SJSA1 (cell line): ENCODE measurements at places on chromosomes 2 and 18. TPM values are rescaled to one million over a fixed set of nuclear protein-coding genes. Genes with fewer than 3 reads are reported as not detected.

The REG3A gene
- total RNA-seq = not detected in 2 replicates

The STPG4 gene
- total RNA-seq = not detected in 2 replicates

GRCh38 chr2:241000831-241001321 lies 2.5 kb downstream of the SNED1 start:
- DNase-seq = no peak

- DNase-seq = no peak
Measured at GRCh38 chr18:63438181-63438580, 15.9 kb upstream of the VPS4B start.

DNA sequence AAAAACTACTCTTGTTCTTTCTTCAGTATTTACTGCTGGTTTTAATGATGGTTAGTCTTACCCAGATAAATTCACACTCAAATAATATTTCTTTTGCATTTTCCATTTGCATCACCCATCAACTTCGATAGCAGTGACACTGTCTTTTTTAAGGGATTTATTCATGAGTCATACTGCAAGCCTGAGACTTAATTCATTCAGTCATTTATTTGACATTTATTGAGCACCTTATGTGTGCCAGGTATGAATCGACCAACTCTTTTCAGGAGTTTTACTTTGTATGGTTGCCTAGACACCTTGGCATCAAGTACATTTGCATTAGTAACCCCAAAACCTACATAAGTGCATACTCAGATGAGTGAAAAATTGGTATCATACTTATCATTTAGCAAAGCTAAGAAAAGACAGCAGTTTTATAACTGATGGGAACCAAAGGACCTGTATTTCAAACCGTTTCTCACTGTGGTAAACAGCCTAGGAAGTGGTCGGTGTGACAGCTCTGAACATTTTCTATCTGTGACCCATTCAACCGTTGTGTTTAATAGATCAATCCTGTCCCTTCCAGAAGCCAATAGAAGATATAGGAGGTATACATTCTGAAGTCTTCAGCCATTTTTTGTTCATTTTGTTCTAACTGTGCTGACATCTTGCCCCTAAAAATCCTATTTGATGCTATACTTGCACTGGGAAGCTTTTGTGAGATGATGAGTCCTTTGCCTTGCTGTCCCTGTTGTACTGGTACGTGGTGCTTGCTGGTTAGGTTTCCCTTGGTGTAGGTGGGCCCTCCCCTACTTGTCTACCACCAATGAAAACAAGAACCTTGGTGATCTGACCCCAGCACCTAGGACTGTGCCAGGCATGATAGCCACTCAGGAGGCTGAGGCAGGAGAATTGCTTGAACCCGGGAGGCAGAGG lies 484.7 kb upstream of the RAB12 start:
- DNase-seq = peak; percentile 72

- no peak for DNase-seq
Measured at GRCh38 chr2:46818141-46818621, 97.4 kb downstream of the MCFD2 start.

The KYNU gene
- not detected in 2 replicates for total RNA-seq

The MALL gene
- total RNA-seq = not detected in 2 replicates

- DNase-seq = no peak
Measured at GRCh38 chr2:233343171-233343705, 11.1 kb upstream of the DGKD start.

GRCh38 chr2:14423145-14423906 lies 209.2 kb upstream of the LRATD1 start:
- DNase-seq = no peak

- DNase-seq = no peak
Measured at GRCh38 chr2:66001538-66001937, 433.4 kb upstream of the MEIS1 start.

GRCh38 chr2:102000012-102000411 lies 8.3 kb downstream of the IL1R2 start:
- no peak for DNase-seq

The VSNL1 gene
- total RNA-seq = 1.00 and 4.1 TPM in 2 replicates

The HDLBP gene
- 306 and 544 TPM in 2 replicates for total RNA-seq

DNA sequence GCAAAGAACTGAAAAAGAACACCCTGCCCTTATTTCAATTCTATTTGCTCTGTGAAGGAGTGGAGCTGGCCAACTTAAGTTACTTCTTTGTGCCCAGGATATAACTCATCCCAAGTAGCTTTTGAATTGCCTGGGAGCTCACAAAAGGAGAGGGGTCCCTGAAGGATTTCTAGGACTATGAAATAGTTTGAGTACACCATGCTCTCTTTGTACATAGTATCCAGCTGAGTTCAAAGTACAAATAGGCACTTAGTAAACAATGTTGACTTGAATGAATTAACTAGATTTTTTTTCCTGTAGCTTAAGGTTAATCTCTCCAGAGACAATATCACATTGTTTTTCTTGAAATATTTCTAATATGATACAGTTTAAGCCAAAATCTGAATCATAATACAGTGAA lies 47.7 kb downstream of the ZC3H15 start:
- no peak for DNase-seq

GRCh38 chr18:24402209-24402785 lies 4.7 kb upstream of the OSBPL1A start:
- no peak for DNase-seq

The CD8B2 gene
- not detected in 2 replicates for total RNA-seq

- no peak for DNase-seq
Measured at GRCh38 chr2:11257964-11258363, 86.5 kb downstream of the ROCK2 start.

DNA sequence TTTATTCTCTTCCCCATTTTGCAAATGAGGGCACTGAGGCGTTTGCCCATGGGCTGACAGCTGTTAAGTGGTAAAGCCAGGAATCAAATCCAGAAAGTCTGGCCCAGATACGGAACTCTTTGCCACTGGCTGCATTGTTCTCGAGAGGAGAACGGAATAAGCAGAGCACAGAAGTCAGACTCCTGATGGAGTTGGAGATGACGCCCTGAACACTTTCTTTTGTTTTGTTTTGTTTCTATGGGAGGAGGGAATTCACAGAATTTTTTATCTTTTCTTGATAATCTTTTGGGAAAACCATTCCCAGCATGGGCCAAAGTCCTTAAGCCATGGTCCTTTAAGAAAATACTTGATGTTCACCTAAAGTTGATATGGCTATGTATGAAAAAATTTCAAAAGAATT lies 322.2 kb downstream of the RDH14 start:
- DNase-seq = no peak

The ZNF516 gene
- 9.0 and 17.4 TPM in 2 replicates for total RNA-seq

DNA sequence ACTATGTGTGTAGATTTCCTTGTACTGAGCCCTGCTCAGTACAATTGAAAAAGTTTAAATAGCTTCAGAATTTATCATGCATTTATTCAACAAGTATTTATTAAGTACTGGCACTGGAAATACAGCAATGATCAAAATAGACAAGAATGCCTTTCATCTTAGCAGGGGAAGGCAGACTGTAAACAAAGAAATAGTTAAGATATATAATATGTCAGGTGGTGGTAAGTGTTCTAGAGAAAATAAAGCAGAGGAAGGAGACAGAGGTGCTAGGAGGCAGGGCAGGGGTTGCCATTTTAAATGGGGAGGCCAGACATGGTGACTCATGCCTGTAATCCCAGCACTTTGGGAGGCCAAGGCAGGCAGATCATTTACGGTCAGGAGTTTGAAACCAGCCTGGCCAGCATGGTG lies 13.6 kb upstream of the LIPG start:
- DNase-seq = peak; percentile 83

DNA sequence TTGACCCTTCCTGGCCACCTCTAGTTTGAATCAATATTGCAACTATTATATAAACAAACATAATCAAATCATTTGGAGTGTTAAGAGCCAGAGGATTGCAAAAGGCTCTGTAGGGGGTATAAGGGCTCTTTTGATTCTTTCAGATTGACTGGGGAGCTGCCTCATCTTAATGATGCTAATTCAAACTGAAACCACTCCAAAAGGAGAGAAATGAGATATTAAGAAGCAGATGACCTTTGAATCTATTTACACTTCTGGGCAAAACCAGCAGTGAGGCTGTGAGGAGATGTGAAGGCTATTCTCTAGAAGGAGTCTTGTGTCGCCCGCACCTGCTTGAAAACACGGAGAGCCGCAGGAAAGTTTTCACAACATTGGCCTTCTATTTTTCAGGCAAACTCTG lies 311.2 kb upstream of the CRIM1 start:
- DNase-seq = no peak

The TUBB8B gene
- 1.1 and 3.9 TPM in 2 replicates for total RNA-seq

DNA sequence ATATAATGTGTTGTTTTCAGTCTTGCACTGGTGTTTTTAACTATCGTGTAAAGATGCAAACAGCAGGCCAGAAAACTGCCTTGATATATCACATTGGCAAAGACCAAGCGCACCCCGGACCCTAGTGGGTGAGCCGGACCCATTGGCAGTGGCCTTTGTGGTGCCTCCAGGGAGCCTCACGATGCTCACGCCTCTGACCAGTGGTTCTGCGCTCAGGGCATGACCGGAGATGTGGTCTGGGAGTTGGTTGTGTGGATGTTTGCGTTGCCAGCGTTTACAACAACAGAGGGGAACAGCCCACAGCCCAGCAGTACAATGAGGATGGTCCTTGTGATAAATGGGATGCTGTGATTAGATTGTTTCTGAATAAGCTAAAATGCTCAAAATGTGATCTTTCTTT lies 32.6 kb downstream of the NFATC1 start:
- no peak for DNase-seq

The PLGLB2 gene
- 2.1 TPM in 1 of 2 replicates, not detected in the other for total RNA-seq

DNA sequence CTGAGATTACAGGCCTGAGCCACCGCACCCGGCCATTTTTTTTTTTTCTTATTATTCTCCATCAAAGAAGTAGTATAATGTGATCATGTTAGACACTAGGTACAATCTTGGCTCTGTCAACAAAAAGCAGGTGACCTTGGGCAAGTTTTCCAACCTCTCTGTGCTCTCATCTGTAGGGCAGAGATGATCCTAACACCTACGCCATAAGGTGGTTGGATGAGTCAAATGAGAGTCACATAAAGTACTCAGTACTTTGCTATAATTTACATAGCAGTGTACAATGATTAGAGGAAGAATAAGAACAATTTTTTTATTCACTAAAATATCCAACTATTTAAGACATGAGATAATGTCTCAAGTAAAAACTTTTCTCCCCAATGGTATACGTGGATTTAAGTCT lies 128.6 kb downstream of the TGIF1 start:
- DNase-seq = no peak

DNA sequence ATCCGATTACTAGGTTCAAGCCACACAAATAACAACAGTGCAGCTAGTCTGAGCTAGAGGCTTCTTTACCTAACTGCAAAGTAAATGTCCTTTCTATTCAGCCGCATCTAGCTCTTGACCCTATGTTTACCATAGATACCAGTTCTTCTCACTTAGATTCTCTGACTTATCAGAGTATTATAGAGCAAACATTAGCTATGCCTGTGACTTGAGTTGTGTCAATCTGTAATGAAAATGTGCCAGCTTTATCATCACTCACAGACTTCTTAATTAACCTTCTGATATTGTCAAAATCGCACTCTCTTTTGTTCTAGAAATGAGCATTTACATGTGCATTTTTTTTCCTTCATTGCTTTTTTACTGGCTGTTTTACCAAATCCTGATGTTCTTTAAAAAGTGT lies 79.9 kb downstream of the BCL11A start:
- DNase-seq = no peak

The CYP26B1 gene
- total RNA-seq = 0.03 TPM in 1 of 2 replicates, not detected in the other

- DNase-seq = no peak
Measured at GRCh38 chr18:48841381-48842258, 109.1 kb downstream of the SMAD7 start.

DNA sequence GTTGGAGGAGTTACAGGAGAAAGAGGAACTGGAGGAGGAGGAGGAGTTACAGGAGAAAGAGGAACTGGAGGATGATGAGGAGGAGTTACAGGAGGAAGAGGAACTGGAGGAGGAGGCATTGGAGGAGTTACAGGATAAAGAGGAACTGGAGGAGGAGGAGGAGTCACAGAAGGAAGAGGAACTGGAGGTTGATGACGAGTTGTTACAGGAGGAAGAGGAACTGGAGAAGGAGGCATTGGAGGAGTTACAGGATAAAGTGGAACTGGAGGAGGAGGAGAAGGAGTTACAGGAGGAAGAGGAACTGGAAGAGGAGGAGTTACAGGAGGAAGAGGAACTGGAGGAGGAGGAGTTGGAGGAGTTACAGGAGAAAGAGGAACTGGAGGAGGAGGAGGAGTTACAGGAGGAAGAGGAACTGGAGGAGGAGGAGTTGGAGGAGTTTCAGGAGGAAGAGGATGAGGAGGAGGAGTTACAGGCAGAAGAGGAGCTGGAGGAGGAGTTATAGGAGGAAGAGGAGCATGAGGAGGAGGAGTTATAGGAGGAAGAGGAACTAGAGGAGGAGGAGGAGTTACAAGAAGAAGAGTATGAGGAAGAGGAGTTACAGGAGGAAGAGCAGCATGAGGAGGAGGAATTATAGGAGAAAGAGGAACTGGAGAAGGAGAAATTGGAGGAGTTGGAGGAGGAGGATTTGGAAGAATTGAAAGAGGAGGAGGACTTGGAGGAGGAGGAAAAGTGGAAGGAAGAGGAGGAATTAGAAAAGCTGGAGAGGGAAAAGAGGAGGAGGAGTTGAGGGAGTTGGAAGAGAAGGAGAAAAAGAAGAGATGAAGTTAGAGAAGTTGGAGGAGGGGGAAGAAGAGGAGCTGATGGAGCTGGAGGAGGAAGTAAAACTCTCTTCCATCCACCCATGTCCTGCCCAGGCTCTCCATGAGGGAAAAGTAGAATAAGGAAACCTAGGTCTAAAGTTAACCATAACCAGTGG lies 37.2 kb downstream of the CLASP1 start:
- DNase-seq = no peak

The GAL3ST2 gene
- total RNA-seq = not detected in 2 replicates

DNA sequence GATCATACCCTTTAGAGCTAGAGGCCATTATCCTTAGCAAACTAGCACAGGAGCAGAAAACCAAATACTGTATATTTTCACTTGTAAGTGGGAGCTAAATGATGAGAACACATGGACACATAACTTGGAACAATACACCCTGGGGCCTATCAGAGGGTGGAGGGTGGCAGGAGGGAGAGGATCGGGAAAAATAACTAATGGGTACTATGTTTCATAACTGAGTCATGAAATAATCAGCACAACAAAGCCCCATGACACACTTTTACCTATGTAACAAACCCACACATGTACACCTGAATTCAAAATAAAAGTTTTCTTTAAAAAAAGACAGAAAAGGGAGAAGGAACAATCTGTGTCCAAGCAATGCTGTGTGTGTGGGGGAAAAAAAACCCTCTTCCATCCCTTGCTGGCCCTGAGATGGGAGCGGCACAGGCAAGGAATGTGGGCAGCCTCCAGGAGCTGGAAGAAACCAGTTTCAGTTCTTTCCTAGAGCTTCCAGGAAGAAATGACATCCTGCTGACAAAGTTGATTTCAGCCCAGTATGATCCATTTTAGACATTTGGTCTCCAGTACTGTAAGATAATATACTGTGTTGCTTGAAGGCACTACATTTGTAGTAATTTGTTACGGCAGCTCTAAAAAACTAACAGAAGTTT lies 458.7 kb upstream of the CNTNAP5 start:
- DNase-seq = no peak
